ENCODE measurements at places on chromosomes 6 and 20.
A peak's percentile ranks its signal among the peaks of the same experiment; 100 is the strongest.

DNA sequence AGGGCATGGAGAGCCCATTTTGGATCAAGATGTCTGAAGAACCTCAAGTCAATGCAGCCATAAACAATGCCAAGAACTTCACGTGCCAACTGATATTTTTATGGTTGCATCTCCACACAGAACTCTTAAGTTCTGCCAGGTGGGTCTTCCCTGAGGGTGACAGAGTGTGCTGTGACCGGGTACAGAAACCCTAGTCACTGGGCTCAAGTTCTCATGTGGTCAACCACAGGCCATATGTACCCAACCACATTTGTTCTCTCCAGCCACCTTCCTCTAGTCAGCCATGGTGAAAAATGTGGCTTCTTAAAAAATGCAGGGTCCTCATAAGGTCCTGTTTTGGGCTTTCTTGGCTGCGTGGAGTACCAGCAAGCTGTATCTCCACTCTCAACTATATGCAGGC lies 48.9 kb downstream of the CLIC5 start:
- no peak for DNase-seq

GRCh38 chr20:41783423-41784208 lies 165.4 kb upstream of the CHD6 start:
- DNase-seq: no peak

DNA sequence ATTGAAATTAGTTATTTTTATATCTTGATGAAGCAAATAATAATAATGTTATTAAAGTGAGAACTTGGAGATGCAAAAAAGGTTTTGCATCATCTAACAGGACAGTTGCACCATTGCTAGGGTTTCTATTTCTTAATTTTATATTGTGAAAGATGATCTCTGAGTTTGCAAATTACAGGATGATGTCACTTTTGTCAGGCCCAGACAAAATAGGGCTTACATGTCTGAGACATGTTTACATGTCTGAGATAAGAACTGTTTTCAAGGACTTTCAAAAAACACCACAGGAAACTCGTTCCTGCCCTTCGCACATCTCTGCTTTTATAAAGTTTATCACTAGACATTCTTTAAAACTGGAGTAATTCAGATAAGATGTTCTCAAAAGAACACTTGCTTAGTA lies 1075.8 kb upstream of the MANEA start:
- DNase-seq: no peak

DNA sequence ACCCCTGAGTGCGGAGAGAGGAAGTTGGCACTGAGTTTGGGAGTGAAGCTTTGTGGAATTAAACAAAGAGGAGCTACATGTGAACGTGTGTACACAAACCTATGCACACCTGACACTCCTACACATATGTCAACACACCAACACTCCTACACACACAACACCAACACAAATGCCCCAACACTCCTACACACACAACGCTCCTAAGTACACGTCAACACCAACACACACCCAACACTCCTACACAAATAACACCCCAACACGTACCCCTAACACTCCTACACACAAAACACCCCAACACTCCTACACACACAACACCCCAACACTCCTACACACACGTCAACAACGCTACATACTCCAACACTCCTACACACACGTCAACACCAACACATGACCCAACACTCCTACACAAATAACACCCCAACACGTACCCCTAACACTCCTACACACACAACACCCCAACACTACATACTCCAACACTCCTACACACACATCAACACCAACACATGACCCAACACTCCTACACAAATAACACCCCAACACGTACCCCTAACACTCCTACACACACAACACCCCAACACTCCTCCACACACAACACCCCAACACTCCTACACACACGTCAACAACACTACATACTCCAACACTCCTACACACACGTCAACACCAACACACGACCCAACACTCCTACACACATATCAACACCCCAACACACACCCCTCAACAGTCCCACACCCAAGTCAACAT lies 40.1 kb upstream of the ZBP1 start:
- no peak for DNase-seq

DNA sequence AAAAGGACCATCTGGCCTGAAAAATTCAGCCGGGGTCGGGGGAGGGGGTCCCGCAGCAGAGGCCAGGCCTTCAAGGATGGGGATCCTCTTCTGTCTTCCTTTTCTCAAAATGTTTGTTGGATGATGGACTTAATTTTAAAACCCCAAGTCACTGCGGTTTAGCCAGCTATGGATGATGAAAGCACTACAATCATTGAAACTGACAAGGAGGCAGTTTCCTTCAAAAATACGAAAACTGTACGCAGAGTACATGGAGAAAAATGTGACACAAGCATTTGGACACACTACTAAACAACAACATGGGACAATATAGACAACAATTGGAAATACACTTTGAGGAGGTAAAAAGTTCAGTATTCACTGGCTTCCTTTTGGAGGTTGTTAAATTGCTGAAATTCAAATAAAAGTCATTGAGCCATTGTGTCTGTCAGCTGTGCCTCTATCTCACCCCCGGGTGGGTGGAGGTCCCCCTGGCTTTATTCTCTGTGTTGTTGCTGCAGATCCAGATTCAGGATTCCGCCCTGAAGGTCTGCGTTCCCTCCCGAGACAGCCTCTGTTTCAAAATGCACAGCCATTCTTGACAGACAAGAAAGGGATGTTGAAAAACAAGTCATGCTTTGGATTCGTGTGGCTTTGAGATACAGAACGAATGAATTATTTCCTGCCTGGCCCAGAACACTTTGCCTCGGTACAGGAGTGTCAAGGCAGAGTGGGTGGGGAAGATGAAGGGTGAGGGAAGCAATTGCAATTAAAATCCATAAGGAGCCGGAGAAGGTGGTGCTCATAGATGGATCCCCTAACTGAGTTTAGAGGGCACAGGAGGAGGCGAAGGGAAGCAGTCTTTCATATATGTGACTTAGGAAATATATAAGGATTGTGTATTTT lies 118.2 kb downstream of the TTLL2 start:
- no peak for DNase-seq

GRCh38 chr20:20413810-20414281 lies 45.9 kb downstream of the INSM1 start:
- peak; percentile 3 for DNase-seq

DNA sequence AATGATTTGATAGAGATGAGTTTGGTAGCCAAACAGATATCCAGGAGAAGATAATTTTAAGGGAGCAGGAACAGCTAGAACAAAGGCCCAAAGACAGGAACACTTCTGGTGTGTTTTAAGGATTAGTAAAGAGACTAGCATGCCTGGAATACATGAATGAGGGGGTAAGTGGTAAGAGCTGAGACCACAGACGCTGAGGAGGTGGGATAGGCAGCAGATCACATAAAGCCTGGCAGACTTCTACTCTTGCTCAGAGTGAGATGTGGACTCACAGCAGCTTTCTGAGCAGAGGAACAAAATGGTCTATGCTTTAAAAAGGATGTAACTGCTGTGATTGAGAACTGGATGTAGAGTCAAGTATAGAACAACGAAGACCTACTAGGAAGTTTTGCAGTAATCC lies 100.1 kb downstream of the EPHA7 start:
- DNase-seq: no peak

- no peak for DNase-seq
These were observed 206.2 kb upstream of the TCF21 start for GRCh38 chr6:133682506-133683307.

- DNase-seq: peak; percentile 48
These were observed 92.5 kb downstream of the TCP11 start for GRCh38 chr6:35048631-35049083.

- DNase-seq: no peak
These were observed 8.8 kb downstream of the ZBTB46 start for GRCh38 chr20:63822276-63822696.

DNA sequence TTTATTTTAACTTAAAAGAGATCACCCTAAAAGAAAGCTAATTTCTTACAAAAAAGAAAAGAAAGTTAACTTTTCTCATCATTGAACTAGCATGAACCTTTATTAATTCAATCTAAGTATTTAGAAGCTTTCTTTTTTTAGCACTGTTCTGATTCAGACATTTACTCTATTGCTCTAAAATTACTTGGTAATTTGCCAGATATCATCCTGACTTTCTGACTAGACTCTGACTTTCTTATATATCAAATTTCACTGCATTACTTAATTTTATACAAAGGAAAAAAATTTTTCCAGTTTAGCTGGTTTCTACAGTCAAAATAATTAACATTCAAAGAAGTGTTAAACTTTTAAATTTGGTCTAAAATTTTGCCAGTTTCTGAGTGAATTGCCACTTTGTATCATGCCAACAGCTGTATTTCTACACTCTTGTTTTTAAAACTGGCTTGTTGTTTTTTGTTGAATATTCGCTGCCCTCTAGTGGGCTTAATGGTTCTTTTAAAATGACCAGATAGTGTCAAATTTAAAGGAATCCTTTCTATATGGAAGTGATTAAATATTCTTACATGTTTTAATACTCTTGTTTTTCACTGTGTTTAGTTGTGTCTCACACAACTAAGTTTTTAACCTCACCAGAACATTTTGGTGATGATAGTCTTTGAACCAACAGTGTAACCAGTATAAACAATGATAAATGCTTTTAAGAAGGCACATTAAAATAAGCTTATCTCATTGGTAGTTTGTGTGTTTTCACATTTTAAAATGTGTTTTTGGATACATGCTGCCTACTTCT lies 102.0 kb downstream of the POPDC3 start:
- no peak for DNase-seq

DNA sequence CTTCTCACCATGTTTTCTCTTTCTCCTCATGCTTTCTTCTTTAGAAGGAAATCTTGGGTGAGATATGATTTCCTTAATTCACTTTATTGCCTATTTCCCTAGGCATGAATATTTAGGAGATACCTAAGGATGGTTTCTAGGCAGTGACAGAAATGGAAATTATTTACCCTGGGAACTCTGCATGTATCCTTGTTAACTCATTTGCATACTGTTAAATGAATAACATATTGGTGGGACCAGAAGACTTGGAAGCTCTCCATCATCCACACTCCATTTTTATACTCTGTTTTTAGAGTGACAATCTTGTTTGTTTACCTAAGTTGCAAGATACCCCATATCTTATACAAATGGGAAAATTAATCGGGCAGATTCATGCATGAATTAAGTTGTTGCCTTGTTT lies 285.7 kb downstream of the RNF144B start:
- no peak for DNase-seq

DNA sequence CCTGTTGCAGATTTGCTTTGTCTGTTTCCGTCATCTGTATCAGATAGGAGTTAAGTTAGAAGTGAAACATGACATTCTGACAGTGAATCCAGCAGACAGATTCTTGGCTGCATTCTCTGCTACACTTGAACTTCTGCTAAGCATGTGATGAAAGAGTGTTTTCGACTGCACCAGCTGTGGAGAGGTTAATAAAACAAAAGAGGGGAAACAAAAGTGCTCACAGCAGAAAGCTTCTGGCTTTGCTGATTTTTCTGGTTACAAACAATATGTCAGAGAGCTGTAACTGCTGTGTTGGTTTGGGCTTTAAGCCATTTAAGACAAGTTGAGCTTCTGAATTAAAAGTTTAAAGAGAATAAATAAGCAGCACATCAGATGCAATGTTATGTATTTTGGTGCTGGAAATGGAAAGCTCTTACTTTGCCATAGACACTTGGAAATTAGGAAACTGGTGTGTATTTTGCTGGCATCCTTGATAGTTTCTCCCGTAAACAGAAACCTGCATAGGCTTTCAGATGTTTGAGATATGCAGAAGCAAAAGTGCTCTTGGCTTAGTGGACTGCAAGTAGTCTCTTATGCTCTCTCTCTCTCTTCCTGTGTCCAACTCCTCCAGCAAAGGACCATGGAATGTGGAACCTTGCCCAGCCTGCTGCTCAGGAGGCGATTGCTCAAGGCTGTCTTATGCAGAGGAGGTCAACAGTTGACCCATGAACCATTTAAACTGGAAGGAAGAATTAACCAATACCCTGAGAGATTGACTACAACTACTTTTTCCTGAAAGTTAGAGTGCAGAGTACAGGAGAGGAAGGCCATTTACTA lies 104.9 kb downstream of the RPS12 start:
- DNase-seq: no peak

DNA sequence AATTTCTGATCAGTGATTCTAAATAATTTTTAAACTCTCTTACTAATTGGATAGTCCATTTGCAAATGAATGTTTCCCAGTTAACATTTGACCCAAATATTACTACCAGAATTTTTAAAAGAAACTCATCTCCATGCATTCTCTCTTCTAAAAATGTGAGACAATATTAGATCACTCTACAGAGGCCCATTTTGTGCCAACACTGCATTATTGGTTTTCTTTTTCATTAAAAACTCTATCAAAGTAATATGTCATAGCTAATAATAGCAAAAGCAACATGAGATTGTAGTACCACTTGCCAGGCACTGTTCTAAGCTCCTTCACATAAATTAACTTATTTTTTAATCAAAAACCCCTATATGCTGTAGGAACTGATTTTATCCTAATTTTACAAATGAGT lies 345.6 kb upstream of the PLCB4 start:
- DNase-seq: no peak

DNA sequence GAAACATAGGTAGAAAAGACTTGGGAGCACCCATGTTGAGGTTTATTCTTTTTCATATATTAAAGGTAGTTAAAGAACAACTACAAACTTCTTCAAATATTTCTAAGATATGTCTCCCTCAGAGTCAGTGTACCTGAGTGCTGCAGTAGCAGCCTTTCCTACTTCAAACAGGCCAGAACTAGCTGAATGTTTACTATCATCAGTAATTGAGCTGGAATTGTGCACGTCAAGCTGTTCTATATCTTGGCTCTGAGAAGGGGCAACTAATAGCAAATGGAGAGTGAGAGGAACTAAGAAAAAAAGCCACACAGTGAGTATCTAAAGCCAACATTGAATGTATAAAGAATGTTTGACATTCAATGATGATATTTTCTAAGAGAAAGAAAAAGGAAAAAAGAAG lies 21.7 kb downstream of the MTCL3 start:
- DNase-seq: no peak

DNA sequence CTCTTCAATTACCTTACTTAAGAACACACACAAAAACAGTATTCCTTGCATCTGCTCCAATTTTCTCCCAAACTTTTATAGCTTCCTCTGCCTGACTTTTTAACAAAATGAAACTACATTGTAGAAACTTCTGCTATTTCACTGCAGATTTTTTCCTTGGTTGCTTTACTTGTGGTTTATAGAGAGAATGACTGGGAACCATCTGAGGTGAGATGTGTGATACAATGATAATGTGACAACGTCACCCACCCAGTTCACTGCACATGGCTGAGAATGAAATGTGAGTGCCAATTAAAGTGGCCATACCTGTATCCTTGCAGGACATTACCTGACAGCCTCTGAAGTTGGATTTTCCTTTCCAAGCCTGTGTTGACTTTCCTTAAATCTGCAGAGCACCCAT lies 258.4 kb downstream of the CD83 start:
- no peak for DNase-seq

DNA sequence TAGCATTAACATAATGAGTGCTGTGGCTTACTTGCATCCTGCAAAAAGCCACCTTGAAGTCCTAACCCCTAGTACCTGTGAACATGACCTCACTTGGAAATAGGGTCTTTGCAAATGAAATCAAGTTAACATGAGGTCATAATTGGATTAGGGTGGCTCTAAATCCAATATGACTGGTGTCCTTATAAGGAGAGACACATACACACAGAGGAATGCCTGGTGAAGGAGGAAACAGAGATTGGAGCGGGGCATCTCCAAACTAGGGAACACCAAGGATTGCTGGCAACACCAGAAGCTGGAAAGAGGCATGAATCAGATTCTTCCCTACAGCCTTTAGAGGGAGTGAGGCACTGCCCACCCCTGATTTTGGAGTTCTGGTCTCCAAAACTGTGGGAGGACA lies 17.6 kb upstream of the RPS6KA2 start:
- DNase-seq: no peak

GRCh38 chr6:104656235-104656634 lies 203.5 kb downstream of the HACE1 start:
- DNase-seq: no peak
